HL-60 (cell line): ENCODE measurements at places on chromosomes 4 and X.

DNA sequence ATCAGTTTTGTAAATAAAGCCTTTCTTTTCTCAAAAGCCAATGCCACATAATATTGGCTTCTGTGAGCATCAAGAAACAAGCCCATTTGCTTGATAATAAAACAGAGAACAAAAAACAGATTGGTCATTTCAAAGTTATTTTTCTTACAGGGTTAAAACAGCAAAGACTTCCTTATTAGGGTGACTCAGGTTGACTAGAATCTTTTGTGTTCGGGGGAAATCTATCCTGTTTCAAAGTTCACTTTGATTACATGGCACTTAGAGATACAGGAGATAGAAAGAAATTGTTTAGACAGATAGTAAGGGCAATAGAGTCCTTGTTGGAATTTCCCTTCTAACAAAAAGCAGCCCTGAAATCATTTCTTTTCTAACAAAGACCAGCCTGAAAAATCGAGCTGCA lies 170.0 kb upstream of the GLRA2 start:
- no peak for DNase-seq

- no peak for DNase-seq
These were observed 4.4 kb downstream of the CDK16 start for GRCh38 chrX:47222751-47223350.

- no peak for DNase-seq
These were observed 612 bp upstream of the RRAGB start for GRCh38 chrX:55716937-55717336.

GRCh38 chr4:154305616-154306015 lies 186.0 kb downstream of the DCHS2 start:
- DNase-seq: no peak

GRCh38 chr4:142721187-142721586 lies 124.9 kb downstream of the INPP4B start:
- DNase-seq: no peak
